Foreskin fibroblast (primary cell): ENCODE measurements at places on chromosomes 13 and 19.
A peak's percentile ranks its signal among the peaks of the same experiment; 100 is the strongest.

GRCh38 chr19:3642987-3643673, 16.5 kb upstream of the CACTIN start:
- no peak for DNase-seq

DNA sequence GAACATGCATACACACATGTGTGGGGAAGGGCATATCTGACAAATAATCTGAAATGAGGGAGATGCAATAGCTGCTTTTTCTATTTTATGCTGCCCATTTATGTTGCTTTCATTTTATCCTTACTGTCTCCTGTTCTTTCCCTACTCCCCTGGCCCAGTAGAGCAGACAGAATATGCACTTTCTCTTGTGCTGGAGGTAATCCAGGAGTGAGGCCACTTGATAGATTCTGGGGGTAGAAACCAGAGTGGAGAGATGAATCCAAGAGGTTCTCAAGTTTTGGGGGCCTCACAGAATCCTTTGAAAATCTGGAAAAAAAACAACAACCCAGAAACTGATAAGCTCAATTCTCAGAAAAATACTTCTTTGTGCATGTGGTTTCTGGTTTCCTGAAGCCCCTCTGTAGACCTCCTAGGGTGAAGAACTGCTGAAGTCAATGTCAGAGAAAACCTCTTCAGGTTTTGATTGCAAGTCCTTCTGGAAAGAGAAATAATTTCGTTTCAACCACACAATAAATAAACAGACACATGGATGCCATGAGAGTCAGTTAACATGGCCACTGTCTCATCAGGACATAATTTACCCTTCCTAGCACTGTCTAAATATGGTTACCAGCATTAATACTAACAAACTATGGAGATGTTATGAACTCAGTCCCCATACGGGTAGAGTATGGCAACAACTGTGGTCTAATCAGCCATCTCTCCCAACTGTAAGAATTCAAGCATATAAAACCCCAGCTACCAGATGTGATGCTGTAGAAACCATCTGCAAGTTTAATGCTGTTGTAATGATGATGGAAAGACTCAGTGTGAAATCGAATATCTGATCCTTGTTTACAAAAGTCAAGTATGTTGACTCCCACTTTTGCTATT, 355.6 kb downstream of the SLC7A1 start:
- DNase-seq: no peak

DNA sequence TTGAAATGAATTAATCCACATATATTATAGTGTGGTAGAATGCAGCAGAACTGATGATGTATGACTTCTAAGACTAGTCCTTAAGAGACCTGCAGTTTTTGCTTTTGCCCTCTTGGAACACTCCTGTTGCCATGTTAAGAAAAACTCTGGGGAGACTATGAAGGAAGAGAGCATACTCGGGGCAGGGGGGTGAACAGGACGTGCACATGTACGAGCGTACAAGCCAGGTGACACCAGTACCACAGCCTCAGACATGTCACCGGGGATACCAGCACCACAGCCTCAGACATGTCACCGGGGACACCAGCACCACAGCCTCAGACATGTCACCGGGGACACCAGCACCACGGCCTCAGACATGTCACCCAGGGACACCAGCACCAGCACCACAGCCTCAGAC, 15.9 kb upstream of the USPL1 start:
- DNase-seq: no peak

- peak; percentile 34 for DNase-seq
These were observed 13.6 kb upstream of the FBXO17 start for GRCh38 chr19:38989066-38989605.

DNA sequence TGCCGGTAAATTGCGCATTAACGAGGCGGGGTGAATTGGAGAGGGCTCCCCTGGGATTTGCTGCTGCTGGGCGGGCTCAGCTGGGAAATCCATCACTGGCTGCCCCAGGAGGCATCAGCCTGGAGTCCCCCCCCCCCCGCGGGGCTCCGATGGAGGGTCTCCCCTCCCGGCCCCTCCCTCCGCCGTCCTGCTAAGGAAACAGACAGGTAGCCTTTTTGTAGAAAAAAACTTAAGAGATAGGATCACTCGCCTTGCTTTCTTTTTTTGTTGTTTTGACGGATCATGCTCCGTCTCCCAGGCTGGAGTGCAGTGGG, 6.8 kb downstream of the TLE6 start:
- DNase-seq: no peak

- no peak for DNase-seq
These were observed 3.1 kb upstream of the DHRS12 start for GRCh38 chr13:51807041-51807440.

DNA sequence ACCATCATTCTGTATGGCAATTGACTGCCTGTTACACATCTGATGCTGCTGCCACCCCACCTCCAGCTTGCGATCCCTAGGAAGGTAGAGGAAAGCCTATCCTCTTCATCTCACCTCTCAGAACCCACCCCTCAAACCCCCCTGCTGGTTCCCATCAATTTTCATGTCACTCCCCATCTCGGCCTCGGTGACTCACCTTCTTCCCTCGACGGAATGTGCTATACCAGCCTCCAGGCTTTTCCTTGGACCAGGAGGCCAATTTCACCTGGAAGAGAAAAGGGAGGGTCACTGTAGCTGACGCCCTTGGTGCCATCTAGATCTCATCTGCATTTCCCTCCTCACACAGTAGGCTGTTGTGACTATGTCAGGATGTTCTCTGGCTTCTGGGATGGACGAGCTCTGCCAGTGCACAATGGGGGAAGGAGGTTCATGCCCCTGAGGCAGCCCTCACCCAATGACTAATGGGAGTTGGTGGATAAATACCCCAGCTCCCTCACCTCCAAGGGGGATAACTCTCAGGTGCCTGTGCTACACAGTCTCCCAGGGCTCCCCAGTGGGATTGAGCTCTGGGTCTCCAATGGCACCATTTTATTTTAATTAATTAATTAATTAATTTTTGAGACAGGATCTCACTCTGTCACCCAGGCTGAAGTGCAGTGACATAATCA, 26.4 kb upstream of the OLFM2 start:
- no peak for DNase-seq

GRCh38 chr19:40228346-40228745, 1.9 kb upstream of the CCNP start:
- DNase-seq: no peak

- no peak for DNase-seq
These were observed 101.5 kb downstream of the HS6ST3 start for GRCh38 chr13:96191367-96191766.

DNA sequence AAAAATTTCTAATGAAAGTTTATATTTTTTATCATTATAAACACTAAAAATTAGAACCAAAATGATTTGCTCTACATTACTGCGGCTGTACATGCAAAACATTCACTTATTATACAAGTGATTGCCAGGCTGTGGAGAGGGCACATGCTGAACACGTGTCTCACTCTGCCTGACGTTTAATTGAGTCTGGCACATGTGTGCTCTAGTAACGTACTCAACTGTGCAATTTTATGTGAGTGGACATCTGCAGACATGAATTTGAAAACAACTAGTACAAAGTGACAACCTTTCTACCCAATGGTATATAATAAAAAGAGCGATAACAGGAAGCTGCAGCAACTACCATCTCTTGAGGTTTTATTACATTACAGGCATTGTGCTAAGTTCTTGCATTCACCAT, 341.4 kb downstream of the KLF12 start:
- peak; percentile 18 for DNase-seq

DNA sequence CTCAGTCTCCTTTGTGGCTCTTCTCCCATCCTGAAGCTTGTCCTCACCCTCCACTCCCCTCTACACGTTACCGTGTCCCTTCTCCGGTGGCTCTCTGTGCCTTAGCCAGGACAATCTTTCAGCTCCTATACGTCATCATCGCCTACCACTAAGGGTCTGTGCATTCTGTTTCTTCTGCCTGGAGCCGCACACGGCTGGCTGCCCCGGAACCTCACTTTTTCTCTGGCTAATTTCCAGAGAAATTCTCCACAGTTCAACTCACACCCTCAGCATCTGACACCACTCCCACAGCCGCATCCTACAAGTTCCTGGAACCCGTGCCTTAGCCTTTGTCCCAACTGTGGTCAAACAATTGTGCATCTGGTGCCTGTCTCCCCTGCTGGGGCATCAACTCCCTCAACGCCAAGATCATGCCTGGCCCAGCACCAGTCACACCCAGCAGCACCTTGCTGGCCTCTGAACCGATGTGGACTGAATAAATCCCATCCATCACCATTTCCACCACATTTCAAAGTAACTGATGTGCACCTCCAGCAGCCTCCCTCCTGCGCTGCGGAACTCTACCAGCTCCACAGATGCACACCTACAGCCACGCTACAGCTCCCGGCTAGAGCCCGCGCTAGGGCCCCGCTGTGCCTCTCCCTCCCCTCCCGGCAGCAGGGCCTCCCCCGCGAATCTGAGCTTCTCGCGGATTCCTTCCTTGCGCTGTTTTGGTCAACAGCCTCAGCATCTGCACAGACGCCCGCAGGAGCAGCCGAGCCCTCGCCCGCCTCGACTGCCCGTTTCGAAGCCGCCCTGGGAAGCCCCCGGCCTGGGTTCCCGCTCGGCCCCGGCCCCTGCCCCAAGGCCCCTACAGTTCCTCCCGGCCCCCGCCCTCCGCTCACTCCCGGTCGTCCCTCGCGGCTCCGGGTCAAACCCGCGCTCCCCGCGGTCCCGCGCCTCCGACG, 689 bp downstream of the DCUN1D2 start:
- peak; percentile 73 for DNase-seq

- no peak for DNase-seq
These were observed 323.4 kb upstream of the NBEA start for GRCh38 chr13:34618654-34619053.

- DNase-seq: peak; percentile 87
These were observed 15.4 kb upstream of the METTL21C start for GRCh38 chr13:102710261-102710679.

DNA sequence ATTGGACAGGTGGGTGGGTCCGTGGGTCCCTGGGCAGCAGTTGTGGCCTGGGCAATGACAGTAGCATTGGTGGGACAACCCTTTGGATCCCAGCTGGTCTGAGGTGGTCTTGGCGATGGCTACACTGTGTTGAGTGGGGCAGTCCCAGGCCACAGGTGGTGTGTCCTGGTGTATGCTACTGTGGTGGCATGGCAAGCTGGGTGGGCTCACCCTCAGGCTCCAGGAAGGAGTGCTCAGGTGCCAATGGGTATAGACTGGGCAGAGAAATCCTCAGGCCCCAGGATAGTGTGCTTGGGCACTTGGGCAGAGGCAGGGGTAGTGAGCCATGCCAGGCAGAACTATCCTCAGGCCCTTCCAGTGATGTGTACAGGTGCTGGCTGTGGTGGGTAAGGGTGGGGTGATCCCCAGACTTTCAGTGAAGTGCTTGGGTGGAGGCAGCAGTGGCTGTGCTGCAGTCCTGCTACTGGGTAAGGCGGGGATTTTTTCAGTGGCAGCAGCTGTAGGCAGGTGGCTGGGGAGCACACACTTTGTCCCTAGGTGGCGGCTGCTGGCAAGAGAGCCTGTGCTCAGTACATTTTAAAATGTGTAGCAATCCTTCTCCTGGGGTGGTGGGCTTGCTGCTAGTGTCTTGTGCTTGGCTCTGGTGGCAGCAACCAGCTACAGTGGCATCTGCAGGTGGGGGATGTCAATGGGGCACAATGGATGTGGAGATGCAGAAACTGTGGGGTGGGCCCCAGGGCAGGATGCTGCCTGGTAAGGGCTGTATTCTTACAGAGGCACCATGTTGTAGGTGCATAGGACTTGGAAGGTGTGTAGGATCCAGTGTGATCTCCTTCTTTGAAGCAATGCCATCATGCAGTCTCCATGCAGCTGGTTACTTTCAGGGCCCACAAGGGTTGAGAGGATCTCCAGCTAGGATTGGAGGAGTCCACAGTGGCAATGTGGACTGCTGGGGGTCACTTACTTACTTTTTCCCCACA, 64.9 kb downstream of the DNAJC3 start:
- DNase-seq: no peak

DNA sequence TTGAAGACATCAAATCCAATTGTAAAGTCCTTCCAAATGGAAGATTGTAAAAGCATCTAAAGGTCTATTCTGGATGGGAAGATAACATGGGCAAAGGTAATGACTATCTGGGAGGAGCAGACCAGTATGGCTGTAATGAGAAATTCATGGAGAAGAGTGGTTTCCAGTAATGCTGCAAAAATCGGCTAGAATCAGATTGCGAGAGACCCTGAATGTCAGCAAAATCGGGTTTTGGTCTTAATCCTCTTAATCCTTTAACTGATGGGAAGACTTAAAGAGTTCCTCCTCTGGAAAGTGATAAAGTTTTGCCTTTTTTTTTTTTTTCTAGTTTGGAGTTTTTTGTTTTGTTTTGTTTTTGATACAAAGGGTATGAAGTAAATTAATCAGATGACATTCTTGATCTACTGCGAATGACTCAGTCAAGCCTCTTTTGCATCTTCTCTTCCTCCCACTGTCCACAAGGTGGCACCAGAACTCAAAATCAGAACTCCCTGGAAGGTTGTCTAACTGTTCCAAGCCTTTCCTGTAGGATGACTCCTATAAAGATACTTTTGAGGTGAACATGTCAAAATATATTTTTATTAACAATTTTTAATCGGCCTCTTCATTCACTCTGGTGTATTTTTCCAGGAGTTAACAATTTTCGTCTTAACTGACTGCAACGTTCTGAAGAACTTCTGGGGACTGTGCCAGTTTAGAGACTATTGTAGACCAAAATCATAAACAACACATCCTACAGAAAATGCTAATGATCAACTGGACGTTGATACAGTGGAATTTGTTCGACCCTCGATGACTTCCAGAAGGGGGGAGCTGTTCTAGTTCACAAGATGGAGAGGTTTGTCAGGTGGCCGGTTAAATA, 213.3 kb upstream of the MIR17HG start:
- peak; percentile 2 for DNase-seq

GRCh38 chr13:77979721-77980385, 61.2 kb upstream of the EDNRB start:
- no peak for DNase-seq

DNA sequence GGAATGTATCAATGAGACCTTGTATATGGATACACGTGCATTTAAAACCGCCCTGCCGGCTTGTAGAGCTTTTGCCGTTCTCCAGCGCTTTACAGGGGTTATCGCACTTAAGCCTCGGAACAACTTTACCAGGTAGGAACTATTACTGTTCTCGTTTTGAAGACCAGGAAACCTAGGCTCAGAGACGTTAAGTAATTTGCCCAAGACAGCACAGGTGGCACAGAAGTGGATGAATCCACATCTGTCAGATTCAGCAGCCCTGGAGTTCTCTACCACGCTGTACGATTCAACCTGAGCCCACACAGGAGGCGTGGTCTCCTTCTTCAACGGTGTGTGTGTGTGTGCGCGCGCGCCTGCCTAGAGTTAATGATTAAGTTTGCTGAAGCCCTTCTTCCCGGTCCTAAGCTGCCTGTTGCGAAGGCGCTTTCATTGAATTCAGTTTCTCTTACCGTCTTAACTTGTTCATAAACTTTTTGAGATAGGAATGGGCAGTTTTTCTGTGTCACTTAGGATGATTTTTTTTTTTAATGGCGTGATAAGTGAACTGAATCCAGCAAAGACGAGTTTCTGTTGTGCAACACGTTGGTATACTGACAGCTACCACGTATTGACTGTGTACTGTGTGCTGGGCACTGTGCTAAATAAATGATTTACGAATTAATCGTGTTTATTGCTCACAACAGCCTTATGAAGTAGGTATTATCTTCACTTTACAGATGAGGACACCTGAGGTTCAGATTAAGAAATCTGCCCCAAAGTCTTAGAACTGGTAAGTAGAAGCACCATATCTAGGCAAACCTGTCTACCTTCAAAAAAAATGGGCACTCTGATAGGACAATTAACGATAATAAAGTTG, 67.4 kb downstream of the KCNRG start:
- peak; percentile 80 for DNase-seq
